ENCODE measurements at places on chromosomes 7 and 10.
A peak's percentile ranks its signal among the peaks of the same experiment; 100 is the strongest.

- peak; percentile 10 for DNase-seq
Observed at GRCh38 chr10:69464801-69465401, 13.6 kb downstream of the TSPAN15 start.

DNA sequence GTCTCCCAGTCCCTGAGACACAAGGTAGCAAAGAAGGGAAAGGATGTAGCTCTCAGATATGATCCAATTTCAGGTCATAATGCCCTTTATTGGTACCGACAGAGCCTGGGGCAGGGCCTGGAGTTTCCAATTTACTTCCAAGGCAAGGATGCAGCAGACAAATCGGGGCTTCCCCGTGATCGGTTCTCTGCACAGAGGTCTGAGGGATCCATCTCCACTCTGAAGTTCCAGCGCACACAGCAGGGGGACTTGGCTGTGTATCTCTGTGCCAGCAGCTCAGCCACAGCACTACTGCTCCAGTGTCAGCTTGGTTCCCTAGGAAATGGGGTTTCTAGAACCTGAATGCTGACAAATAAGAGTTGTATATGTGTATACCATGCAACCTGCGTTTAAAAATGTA lies 74.6 kb upstream of the PRSS58 start:
- DNase-seq = no peak

DNA sequence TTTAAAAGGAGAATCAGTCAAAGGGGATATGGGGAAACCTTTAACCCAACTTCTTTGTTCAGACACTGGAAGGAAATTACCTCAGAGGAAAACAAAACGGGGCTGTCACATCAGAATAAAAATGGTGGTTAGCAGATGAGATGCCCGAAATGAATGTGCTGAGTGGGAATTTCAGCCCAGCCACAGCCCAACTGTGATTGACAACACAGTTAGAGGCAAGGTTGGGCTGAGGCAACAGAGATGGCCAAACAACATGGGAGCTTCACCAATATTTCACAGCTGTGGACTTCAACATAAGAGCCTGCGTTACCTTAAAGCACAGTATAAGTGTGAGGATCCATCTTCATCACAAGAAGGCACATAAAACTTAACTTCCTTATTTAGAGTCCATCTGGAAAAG lies 133.5 kb upstream of the PTPRZ1 start:
- DNase-seq = no peak

GRCh38 chr10:110721406-110722038 lies 77.4 kb downstream of the RBM20 start:
- no peak for DNase-seq

GRCh38 chr7:101678658-101679057 lies 49.6 kb upstream of the MYL10 start:
- DNase-seq = no peak
